ENCODE measurements at places on chromosomes 4 and X. TPM values are rescaled to one million over a fixed set of nuclear protein-coding genes. Genes with fewer than 3 reads are reported as not detected.

GRCh38 chr4:6371812-6372211 is 100.6 kb downstream of the PPP2R2C start:
- no peak for DNase-seq

Gene SRD5A3
- total RNA-seq: 8.7 TPM

Gene ARMCX4
- 4.6 TPM for total RNA-seq

DNA sequence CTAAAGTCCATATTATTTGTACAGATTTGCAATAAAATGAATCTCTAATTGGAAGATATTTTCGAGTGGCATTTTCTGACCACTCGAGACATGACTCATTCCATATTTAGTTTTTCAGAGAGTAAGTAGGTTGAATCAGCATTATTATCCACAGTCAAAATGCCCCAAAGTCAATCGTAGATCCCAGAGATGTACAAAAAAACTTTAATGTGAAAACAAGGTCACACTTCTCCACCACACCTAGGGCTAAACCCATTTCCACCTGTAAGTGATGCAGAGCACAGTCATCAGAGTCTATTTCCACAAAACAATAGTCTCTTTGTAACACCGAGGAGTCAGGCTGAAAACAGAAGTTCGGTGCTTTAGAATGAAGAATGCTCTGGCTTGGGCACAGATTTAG is 117.1 kb upstream of the TENM3 start:
- no peak for DNase-seq

DNA sequence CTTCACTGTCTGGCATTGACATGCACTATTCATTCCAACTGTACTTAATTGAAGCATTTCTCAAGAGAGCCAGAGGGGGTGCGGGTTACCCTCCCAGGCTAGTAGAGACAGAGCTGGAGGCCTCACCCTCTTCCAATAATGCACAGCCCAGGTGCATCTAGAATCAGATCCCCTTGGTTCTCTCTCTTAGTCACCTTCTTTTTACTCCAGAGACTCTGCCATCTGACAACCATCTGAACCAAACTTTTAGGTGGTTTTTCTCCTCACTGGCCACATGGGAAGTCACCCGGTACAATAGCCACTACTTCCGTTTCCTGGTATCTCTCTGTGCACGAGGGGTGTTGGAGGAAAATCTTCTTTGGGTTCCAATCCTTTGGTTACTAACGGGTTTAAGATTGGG is 81.3 kb downstream of the SLC2A9 start:
- no peak for DNase-seq

GRCh38 chrX:41677183-41678060 is 11.4 kb upstream of the GPR34 start:
- no peak for DNase-seq

DNA sequence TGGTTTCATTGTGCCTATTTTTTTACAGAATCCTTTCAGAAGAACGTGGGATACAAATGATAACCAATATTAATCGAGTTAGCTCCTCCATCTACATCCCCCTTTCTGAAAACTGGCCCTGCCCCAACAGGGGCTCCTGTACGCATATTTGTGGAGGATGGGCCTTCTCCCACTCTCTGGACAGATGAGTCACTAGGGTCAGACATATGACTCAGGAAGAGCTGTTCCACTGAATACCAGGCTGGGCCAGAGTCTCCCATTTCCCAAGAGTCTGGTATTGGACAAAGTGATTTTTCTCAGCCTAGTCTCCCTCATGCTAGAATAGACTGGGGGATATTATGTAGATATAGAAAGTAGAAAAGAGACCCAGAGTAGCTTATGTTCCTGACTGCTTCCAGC is 142.4 kb downstream of the TSPAN5 start:
- peak; percentile 24 for DNase-seq

DNA sequence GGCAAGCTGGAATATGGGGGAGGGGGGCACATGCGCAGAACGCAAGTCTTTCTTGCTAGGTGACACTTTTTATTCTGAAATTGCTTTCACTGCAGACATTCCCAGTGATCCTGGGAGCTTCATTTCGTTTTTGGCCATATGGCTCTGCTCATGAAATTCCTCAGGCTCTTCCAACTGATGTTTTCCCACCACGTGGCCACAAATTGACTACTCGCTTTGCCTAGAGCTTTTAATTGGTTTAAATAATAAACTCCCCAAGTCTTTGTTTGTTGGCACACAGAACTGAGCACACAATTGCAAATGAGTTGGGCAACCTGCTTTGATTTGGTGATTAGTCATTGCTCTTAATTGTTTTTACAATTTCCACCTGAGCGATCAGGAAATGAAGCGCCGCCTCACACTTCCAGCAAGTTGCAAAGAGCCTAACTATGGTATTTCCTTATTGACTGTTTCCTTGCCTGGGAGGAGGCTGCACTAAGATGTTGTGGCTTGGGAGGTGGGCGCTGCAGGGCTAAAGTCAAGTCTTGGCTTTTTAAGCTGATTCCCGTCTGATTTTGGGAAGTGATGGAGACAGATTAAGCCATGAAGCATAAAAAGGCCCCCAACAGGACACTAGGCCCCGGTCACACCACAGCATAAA is 282.5 kb downstream of the ZIC3 start:
- no peak for DNase-seq

DNA sequence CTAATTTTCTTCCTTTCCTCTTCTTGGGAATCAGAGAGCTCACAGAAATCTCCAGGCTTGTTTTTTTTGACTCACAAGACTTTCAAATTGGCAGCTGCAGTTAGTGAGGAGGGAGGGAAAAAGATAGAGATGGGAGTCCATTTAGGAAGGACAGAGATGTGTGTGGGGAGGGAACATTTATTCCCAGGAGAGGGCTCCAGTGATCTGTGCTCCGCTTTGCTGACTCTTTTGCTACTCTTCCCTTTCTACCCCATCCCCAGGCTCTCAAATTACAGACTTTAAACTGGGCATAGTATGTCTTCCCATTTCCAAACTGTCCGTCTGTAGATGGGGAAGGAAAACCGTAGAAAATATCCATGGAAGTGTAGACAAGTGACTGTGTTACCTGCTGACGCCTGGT is 39.1 kb upstream of the UCP1 start:
- DNase-seq: no peak

DNA sequence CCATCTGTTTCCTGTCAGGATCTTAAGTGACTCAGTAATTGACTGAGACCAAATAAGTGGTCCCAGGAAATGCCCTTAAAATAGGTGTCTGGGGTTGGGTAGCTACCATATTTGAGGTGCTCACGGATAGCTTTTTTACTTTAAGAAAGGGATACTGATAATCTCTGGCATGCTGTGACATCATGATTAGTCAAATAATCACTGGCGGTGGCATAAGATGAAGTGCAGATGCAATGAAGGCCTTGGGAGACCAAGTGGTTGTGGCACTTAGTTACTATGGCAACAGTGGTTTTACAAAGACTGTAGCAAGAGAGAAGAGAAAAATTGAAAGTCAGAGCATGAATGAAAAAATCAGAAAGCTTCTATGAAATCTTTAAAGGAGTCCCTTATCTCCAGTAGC is 114.5 kb upstream of the SLIT2 start:
- DNase-seq: no peak

GRCh38 chr4:95444812-95445211 is 104.0 kb downstream of the UNC5C start:
- no peak for DNase-seq

DNA sequence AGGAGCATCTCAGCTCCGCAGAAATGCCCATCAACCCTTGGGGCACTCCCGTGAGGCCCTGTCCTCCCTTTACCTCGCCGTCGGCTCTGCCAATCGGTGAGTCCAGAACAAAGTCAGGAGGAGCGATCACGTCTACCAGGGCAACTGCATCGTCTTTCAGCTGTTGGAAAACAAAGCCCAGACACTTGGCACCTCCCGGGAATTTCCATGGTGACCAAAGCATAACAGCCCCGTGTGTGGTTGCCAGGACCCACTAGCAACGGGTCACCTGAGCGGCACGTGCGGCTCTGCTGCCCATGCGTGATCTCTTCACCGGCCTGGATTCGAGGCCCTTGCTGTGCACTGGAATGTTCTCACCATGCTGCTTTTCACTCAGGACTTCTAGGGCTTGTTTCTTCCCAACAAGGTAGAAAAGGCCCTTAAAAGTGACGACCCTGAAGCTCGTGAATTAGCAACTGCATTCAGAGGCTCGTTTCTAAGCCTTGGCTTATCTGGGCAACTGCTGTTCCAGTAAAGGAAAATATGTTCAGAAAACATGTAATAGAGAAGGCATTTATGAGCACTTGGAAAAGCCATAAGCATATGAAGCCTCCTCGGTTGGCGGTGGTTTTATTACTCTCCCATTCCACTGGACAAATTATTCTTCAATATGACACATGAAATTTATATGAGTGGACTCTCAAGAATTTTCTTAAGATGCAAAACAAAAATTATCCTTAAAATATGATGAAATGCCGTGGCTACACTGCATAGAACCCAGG is 69.5 kb downstream of the ACOX3 start:
- no peak for DNase-seq

Gene SLITRK4
- 1.6 TPM for total RNA-seq

- no peak for DNase-seq
Measured at GRCh38 chr4:184695178-184695896, 38.6 kb downstream of the CENPU start.

Gene FAT1
- total RNA-seq: 0.53 TPM

Measured in pulmonary artery endothelial cell (primary cell).